ENCODE measurements at places on chromosomes 13 and 19.

DNA sequence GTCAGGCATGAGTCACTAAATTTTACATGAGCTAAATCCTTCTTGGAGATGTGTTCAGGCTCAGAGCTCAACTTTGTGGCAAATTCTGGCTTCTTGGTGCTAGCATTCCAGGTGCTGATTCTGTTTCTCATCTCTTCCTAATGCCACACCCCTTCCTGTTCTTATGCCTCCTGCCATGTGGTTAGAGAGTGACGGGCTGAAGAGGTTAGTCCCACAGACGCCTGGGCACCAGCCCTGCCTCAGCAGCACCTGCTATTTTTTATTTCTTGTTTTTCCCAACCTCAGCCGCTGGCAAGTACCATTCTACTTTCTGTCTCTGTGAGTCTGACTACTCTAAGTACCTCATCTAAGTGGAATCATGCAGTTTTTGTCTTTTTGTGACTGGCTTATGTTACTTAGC lies 329.5 kb downstream of the KCNRG start:
- DNase-seq, result no peak

DNA sequence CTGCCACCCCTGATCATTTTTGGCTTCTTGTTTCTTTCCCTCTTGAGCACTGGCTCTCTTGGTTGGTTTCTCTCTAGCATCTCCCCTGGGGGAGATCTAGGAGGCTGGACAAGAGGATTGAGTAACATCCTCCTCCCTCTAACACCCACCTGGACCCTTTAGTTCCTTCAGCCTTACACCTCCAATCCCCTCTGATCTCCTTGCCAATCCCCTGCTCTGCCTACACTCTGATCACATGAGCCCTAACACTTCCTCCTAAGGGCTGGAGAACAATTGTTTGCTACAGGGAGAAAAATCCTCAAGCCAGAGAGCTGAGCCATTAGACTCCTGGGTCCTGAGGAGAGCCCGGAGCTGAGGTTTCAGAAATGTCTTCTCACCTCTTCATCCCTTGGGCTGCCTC lies 65.9 kb upstream of the ADGRL1 start:
- no peak for DNase-seq

DNA sequence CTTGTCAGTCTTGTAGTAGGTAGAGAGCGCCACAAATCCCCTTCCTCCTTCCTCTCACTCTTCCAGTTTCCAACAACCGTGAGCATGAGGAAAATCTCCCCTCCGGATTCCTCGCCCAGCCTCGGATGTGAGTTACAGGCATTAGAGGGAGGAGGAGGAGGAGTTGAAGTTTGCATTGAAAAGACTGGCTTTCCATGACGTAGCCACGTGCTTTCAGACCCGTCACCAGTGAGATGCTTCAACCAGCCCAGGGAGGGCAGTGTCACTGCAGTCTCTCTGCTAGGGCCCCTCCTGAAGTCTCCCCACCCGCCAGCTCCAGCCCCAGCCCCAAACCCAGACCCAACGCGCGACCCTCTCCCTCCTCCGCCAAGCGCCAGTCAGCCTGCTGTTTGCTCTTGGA lies 442 bp upstream of the FGF14 start:
- no peak for DNase-seq

- no peak for DNase-seq
Measured at GRCh38 chr13:113410472-113411201, 42.7 kb downstream of the ADPRHL1 start.

DNA sequence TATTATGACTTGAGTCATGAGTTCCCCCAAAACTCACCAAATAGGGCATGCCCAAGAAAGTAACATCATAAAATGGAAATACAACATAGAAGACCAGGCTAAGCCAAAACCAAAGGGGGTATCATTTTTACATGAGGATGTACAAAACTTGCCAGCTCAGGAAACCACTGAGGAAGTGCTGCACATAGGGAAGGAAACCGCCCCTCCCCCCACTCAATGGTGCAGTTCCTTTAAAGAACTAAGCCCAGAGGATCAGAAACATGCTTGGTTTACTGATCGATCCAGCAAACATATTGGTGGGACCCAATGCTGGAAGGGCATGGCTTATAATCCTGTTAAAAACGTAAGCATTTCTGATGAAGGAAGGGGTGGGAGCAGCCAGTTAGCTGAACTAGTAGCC lies 4.2 kb upstream of the ZNF486 start:
- no peak for DNase-seq

- no peak for DNase-seq
Measured at GRCh38 chr19:5016781-5017180, 47.9 kb downstream of the KDM4B start.

GRCh38 chr13:51292000-51292565 lies 47.4 kb upstream of the SERPINE3 start:
- no peak for DNase-seq

Data from esophagus squamous epithelium (tissue), 5 donors.